ENCODE measurements at places on chromosomes 5 and 9.

- DNase-seq, result no peak
These were observed 55.8 kb upstream of the ABL1 start for GRCh38 chr9:130779153-130779855.

DNA sequence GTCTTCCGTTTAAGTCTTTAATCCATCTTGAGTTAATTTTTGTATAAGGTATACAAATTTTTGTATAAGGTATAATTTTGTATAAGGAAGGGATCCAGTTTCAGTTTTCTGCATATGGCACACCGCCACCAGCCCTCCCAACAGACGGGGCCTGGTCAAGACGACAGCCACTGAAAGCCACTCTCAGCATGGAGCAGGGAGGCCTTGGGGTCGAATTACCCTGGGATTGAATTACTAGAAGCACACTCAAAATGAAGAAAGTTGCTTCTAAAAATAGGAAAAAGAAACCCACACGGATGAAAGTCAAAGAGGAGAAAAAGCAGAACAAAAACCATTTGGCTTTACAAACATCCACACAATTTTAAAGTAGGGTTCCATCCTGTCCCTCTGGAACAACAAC lies 586.2 kb upstream of the ADAMTS16 start:
- DNase-seq, result no peak

- DNase-seq, result no peak
These were observed 576.2 kb downstream of the MTRR start for GRCh38 chr5:8445139-8445538.

- DNase-seq, result no peak
These were observed 1.5 kb upstream of the ZNF367 start for GRCh38 chr9:96419691-96419969.

DNA sequence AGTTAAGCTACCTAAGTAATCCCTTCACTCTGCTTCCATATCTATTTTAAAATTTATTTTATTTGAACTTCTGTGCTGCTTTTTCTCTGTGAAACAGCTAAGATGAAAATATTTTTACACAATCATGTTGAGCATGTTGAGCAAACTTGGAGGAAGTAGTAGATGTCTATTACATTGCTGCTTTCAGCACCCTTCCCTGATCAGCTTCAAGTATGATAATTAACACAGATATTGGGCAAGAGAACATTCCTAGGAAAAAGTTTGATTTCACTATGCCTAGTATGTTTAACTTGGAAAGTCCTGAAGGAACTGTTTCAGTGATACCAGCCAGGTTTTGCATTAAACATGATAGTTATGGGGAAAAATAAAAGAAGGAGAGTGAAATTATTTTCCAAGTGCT lies 283.6 kb downstream of the ELAVL2 start:
- DNase-seq, result no peak

DNA sequence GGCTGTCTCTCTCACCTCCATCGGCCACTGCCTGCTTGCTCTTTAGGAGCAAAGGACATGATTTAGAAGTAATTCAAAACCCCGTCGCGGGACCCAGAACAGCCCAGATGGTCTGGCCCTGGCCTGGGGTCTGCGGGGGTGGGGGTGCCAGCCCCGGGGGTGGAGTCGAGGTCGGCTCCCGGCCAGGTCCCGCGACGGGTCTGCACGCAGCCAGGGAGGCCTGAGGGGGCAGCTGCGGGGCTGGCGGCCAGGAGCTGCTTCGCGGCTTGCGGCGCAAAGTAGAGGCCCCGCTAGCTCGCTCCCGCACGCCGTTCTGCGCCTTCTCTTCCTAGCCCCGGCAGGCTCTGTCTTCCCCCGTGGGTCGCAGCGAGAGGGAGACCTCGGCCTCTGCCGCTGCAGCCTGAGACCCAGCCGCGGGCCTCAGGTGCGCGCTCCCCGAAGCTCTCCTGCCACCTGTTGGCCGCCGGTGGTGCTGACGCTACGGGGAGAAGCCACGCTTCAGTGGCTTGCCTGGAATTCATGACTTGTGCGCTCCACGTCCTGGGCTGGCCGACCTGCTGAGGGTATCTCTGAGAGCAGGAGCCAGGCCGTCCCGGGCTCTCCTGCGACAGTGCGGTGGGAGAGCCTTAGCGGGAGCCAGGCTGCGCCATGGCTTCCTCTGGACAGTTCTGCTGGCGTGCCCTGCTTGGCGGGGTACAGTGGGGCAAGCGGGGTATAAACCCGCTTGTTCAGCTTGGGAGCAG lies 157.2 kb upstream of the PITX1 start:
- DNase-seq, result peak; percentile 77

Measured in memory B cell (primary cell).